ENCODE measurements at places on chromosomes 12 and 14.

GRCh38 chr12:129871991-129872972 lies 31.5 kb downstream of the TMEM132D start:
- peak; percentile 42 for DNase-seq

GRCh38 chr12:8849876-8850275 lies 27.5 kb downstream of the A2ML1 start:
- DNase-seq: no peak

DNA sequence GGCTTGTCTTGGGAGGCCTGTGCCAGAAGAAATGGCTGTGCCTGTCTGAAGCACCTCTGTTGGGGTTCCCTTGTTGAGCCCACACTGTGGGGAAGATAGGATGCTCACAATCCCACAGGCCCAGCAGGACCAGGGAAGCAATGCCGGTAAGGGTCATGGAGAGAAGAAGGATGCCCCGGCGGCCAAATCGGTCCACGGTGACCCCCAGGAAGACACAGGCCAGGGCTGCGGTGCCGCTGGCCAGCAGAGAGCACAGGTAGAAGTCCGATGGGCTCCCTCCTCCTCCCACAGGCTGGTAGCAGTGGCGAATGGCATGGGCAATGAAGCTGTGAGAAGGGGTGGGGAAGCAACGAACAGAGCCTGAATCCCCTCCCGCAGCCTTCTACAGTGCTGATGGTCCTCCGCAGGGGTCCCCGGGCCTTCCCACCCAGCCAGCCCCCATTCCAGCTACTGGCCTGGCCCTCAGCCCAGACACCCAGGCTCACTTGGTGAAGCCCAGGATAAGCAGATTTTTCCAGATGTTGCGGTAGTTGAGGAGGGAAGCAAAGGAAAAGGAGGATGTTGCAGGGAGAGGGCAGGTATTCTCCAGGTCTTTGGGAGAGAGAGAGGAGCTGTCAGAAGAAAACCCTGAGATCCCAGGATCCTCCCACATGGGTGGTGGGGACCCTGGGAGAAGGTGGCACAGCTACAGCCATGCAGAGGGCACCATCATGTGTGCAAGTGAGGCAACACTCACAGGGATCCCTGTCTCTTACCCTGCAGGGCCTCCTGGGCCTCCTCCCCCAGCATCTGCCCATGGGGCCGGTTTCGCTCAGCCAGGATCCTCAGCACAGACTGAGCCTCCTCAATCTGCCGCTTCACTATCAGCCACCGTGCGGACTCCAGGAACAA lies 5.0 kb downstream of the SLC22A17 start:
- DNase-seq: no peak

DNA sequence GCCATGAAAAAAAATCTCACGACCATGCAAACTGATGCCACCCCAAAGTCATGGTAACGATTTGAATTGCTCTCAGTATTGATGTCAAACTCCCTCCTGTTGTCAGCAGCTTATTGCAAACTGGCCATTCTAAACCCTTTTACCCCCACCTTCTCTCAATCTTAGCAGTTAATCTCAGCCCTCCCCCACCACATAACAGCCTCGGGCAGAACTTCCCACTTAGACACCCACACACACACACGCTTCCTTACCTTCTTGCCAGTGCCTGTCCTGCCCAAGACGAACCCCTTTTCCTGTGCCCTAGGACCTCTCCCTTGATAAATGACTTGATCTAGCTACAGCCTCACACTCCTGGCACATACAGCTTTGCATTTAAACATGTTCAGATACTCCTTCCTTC lies 56.6 kb downstream of the GPATCH2L start:
- DNase-seq: no peak

- DNase-seq: no peak
Measured at GRCh38 chr12:124940143-124940392, 25.6 kb upstream of the UBC start.

GRCh38 chr12:127399451-127399850 lies 867.5 kb upstream of the TMEM132C start:
- no peak for DNase-seq

GRCh38 chr12:6327229-6328041 lies 14.4 kb downstream of the TNFRSF1A start:
- no peak for DNase-seq

GRCh38 chr14:95292660-95293425 lies 26.9 kb downstream of the CLMN start:
- no peak for DNase-seq

DNA sequence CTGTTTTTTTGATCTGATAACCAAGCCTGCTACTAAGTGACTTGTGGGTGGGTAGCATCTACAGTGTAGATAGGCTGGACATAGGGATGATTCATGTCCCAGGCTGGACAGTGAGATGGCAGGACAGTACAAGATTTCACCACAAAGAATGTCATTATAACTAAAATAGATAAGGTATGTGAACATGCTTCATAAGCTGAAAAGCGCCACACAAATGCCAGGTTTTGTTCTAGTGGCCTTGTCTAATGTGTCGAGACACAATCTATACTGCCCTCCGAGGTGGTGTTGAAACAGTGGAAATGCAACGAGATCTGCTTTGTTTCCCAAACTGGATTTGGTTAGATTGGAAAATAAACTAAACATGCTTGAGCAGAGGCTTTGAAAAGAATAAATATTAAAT lies 4.4 kb downstream of the LGALS3 start:
- no peak for DNase-seq

DNA sequence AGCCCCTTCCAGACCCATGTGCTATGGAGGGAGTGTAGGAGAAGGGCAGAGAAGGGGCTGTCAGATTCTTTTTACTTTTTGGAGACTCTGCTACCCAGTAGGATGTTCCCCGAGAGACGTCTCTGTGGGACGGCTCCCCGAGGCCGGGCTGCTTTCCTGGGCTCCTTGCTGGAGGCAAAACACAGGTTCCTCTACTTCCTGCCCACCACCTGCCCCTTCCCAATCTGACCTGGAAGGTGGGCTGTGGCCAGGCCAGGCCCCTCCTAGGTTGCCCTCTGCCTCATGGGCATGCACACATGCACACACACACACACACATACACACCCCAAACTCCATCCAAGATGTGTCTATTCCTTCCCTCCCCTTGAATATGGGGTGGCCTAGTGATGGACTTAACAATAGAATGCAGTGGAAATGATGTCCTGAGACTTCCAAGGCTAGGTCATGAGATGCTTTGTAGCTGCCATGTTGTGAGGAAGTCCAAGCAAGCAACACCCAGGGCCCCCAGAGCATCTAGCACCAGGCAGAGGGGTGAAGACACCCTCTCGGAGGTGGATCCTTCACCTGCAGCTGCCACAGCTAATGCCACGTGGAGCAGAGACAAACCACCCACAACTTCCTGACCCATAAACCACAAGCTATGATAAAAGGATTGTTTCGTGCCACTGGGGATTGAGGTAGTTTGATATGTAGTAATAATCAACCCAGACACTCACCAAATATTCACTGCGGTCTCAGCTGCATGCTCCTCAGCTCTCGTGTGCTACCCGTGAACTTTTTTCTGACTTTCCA lies 1.6 kb upstream of the ASB2 start:
- no peak for DNase-seq

- no peak for DNase-seq
Measured at GRCh38 chr12:107748472-107748871, 12.5 kb downstream of the PRDM4 start.

- no peak for DNase-seq
Measured at GRCh38 chr12:2145433-2145998, 92.7 kb downstream of the CACNA1C start.

DNA sequence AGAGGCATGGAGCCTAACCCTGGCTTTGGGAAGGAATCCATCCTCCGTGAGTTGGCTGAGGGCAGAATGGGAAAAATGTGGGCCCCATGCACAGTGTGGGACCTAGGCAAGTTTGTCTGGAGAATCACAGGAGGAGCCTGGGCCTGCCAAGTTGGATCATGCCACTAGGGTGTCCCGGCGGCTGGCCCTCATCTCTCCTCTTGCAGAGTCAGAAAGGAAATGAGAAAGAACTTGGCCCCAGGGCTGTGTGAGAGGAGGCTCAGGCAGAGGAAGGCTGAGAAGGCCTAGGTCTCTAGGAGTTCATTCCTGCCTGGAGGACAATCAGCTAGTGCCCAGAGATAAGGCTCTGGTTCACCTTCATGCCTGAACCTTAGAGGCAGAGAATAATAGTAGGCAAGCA lies 2.5 kb upstream of the ESRRB start:
- DNase-seq: no peak

DNA sequence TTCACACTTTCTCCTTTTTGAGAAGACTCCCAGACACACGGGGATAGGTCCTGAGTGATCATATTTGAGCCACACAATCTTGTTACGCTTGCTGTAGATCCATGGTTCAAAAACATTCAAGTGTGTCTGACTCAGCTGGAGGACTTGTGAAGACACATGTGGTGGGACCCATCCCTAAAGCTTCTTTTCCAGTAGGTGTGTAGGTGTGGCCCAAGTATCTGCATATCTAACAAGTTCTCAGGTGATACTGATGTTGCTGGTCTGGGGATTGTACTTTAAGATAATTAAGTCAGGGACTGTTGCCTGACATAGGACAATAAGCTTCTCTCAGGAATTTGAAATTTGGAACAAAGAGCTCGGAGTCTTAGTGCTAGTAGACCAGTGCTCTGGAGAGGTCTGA lies 4.1 kb upstream of the DAAM1 start:
- no peak for DNase-seq

DNA sequence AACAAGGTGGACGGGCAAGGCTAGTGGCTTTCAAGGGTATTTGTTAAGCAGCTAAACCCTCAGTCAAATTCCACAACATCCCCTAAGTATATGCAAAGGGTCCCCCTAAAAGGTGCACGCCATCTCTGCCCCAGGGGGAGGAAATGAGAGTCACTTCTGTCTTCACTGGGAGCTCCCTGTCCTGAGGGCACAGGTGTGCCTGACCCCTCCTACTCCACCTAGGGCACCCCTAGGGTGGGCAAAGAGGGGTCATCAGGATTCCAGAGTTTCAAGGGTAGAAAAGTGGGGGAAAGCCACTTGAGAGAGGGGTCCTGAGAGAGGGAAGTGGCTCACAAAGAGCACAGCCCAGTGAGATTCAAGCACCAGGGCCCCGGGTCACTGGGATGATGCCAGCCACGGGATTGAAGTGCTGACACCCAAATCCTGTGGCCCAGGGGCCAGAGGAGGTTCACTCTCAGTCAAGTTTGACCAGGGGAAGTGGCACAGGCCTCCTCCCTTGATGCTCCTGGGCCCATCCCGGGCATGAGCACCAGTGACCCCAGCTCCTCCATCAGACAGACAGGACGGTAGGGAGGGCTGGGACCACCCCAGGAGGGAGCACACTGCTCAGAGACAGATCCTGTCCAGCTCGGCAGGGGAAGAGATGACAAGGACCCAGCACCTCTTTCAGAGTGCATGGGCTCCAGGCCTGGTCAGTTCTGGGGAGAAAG lies 82.3 kb upstream of the BCL11B start:
- DNase-seq: no peak

DNA sequence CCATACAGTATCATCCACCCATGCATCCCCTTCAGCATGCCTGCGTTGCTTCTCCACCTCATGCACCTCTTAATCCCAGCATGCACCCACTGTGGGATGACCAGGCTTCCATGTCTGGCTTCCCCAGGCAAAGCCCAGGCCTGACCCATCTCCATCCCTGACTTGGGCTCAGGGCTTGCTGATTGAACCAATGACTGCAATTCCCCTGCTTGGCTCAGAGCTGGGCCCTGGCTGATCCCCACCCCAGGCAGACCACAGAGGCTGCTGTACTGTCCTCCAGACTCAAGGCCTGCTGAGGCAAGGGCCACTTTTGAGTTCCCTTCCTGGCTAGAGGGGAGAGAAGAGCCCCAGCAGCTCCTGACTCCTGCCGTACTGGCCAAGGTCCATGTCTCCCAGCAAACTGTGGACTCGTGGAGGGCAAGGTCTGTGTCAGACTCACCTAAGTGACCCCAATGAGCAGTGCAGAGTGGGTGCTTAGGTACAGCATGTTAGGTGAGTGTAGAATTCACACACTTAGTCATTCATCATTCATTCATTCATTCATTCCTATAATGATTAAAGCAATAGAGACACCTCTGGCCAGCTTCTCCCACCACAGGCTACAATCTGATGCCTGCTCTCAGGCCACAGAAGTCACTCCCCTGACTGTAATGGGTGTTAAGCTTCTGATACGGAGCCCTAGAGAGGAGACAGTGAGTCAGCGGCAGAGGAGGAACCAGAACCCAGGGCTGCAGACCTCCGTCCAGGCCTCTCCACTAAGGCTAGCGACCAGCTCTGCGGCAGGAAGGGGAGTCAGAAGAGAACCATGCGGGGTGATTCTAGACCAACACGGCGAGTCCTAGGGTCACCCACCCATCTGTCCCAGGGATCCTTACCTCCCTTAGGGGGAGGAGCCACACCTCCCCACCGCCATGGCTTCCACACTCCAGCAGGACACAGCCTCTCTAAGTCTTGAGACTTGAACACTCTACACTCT lies 2.9 kb downstream of the BEGAIN start:
- DNase-seq: no peak

DNA sequence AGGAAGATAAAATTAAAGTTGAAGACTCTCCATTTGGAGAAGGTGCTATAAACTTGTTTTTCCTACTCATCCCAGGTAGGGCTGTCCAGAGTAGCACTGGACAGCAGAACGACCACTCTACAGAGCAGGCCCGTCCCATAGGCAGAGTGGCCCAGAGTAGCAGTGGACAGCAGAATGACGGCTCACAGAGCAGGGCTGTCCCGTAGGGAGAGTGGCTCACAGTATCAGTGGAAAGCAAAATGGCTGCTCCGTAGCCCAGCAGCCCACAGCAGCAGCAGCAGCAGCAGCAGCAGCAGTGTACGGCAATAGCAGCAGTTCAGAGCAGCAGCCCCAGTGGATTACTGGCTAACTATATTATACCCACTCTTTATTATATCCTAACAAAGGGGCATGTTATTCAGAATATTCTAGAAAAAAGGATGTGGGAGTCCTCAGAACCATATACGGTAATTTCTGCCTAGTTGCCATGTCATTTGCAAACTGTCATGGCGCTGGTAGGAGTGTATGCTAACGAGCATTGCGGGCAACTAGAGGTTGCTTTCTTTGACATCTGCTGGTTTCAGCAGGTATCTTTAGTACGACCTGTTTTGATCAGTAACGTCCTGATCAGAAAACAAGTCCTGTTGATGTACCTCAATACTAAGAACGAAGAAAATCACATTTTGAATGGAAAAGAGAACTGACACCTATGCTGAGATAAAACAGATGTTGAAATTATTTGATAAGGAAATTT lies 567.3 kb downstream of the SLC16A7 start:
- no peak for DNase-seq

DNA sequence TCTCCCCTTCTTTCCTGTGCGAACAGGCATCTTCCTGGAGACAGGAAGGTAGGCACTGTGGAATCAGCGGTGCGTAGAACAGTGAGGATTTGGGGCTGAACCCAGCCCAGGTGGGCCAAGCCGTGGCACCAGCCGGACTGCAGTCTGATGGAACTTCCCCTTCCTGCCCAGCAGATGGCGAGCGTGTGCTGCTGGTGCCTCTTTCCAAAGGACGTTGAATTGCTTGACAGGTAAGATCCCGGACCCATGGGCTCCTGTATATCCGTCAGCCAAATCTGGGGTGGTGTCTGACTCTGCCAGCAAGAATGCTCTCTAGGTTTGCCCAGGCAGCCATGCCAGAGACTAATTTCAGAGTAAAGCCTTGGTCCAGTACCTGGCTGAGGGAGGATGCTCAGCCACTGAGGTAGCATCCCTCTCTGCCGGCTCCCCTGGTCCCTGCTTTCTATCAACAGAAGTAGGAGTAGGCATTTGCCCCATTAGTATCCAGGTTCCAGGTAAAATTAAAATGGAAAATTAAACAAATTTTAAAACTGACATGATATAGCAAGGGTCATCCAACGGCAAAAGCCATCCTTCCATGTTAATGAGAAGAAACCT lies 21.1 kb upstream of the KCNA5 start:
- DNase-seq: no peak
